Lung (tissue), 17 donors: ENCODE measurements at places on chromosomes 13 and 19. TPM values are rescaled to one million over a fixed set of nuclear protein-coding genes. Genes with fewer than 3 reads are reported as not detected.
A peak's percentile ranks its signal among the peaks of the same experiment; 100 is the strongest.

Gene LRRC4B
- 10.8 TPM for total RNA-seq

GRCh38 chr19:49133621-49134454 is 14.5 kb downstream of the PPFIA3 start:
- no peaks in the 10 kb centered on the region for H3K36me3 ChIP-seq
- H3K4me3 ChIP-seq, result no peak overlapping the region
- H3K27me3 ChIP-seq, result no peaks in the 10 kb centered on the region

DNA sequence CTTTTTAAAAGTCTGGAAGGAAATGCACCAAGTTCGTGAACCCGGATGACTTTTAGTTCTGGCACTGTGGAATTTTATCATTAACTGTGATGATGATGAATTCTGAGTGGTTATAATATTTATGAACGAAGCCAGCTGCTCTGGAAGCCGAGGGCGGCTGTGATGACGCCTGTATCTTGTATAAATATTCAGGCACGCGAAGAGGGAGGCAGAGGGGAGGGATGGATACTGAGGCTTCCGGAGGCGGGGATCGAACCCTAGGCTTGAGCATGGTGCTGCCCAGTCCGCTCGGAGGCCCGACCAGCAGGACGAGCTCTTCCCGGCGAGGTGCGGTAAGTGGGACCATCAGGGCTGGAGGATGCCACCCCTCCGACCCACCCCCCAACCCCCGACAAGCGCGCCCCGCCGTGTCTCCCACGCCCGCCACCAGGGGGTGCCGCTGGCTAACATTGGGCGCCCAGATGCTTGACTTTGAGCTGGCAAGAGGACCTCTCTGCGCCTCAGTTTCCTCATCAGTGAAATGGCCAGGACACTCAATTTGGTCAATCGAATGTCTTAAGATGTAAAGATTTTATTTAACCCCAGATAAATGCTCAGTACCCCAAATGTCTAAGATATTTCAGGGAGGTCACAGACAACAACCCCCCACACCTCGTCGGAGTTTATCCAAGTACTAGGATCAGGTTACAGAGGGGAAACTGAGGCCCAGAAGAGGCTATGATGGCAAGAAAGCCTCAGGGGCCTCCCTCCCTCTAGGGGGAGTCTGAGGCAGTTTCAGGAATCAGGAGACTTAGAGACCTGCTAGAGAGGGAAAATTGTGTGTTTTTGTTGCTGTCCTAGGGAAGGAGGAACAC is 4.5 kb upstream of the RAB3A start:
- no peak overlapping the region for H3K27ac ChIP-seq
- H3K4me1 ChIP-seq, result peaks cover 14% of the 10 kb centered on the region

- no peaks in the 10 kb centered on the region for H3K27me3 ChIP-seq
- H3K27ac ChIP-seq, result no peak overlapping the region
- H3K4me3 ChIP-seq, result no peak overlapping the region
Measured at GRCh38 chr13:100520936-100521850, 67.4 kb downstream of the GGACT start.

DNA sequence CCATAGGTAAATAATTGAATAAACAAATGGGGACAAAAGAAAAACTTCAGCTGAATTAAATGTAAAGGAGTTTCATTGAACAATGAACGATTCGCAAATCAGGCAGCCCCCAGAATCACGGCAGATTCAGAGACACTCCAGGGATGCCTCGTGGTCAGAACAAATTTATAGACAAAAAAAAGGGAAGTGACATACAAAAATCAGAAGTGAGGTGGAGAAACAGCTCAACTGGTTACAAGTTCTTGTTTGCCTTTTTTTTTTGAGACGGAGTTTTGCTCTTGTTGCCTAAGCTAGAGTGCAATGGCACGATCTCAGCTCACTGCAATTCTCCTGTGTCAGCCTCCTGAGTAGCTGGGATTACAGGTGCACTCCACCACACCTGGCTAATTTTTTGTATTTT is 5.7 kb downstream of the ZNF566 start:
- no peak for DNase-seq
- H3K27ac ChIP-seq, result no peak overlapping the region
- H3K4me1 ChIP-seq, result no peaks in the 10 kb centered on the region
- H3K36me3 ChIP-seq, result peaks cover 2% of the 10 kb centered on the region
- H3K27me3 ChIP-seq, result no peaks in the 10 kb centered on the region

DNA sequence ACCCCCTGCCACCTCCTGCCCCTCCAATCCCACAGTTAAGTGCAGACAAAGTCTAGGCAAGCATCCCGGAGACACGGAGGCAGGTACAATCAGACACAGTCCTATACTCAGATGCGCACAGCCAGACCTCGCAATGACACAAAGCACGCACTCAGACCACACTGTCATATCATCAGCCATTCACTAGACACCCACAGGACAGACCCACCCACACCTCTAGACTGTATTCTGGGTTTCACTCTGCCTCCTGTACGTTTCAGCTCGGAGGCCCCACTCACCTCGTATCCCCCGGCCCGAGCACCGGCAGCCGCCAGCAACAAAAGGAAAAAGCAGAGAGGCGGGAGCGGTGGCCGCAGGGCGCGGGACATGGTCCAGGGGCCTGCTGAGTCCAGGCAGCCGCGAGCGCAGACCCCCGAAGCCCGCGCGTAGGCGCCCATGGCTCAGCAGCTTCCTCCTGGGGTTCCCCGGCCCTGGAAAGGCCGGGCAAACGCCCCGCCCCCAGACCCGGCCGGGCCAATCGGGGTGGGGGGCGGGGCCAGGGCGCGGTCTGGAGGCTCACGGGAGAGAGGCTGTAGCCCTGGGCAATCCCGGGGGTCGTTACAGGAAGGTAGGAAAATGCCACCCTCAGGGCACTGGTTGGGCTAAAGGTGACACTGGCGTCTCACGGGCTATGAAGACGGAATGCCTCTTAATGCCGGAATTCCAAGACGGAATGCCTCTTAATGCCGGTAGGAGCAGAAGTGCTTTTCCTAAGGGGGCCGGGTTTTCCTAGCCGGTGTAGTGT is at the start of the genes MAN2B1 and WDR83:
Gene MAN2B1, minus strand, starts transcription at position 478 of the 784 bp plus-strand sequence. Its CDS starts 41 bp downstream, at position 437.
Gene WDR83, plus strand, starts transcription at position 543 of the 784 bp plus-strand sequence. CDS start 2,984 bp downstream, outside the sequence.
- H3K27me3 ChIP-seq, result no peaks in the 10 kb centered on the region
- peak; percentile 82 for DNase-seq
- peak within 1 kb of the TSS; percentile 75 for H3K4me3 ChIP-seq
- peaks cover 17% of the 10 kb centered on the region for H3K36me3 ChIP-seq
- peak within 1 kb of the TSS; percentile 83 for H3K27ac ChIP-seq
